Sciatic nerve (tissue), 2 donors: ENCODE measurements at places on chromosomes 12 and 14.

- DNase-seq = no peak
Observed at GRCh38 chr14:23281247-23281646, 4.7 kb downstream of the HOMEZ start.

GRCh38 chr12:111430433-111431353 lies 25.0 kb downstream of the SH2B3 start:
- no peak for DNase-seq

GRCh38 chr14:101350021-101350420 lies 211.3 kb upstream of the DIO3 start:
- DNase-seq = peak; percentile 19

DNA sequence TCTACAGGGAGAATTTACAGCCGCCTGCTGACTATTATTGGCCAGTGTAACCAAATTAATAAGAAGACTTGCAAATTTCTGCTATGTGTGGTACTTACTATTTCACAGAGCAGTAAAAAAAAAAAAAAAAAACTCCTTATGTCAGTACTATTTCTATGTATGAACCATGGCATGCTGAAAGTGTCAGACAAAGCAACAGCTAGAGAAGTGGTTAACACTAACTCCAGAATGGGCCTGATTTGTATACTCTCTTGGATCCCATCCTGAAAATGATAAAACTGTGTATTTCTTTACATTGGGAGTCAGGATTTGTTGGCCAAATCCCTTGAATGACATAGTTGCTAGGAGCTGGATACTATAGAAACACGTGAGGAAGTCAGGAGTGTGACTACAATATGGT lies 416.8 kb downstream of the EGLN3 start:
- no peak for DNase-seq

GRCh38 chr12:57299514-57300016 lies 48.6 kb upstream of the STAC3 start:
- no peak for DNase-seq

DNA sequence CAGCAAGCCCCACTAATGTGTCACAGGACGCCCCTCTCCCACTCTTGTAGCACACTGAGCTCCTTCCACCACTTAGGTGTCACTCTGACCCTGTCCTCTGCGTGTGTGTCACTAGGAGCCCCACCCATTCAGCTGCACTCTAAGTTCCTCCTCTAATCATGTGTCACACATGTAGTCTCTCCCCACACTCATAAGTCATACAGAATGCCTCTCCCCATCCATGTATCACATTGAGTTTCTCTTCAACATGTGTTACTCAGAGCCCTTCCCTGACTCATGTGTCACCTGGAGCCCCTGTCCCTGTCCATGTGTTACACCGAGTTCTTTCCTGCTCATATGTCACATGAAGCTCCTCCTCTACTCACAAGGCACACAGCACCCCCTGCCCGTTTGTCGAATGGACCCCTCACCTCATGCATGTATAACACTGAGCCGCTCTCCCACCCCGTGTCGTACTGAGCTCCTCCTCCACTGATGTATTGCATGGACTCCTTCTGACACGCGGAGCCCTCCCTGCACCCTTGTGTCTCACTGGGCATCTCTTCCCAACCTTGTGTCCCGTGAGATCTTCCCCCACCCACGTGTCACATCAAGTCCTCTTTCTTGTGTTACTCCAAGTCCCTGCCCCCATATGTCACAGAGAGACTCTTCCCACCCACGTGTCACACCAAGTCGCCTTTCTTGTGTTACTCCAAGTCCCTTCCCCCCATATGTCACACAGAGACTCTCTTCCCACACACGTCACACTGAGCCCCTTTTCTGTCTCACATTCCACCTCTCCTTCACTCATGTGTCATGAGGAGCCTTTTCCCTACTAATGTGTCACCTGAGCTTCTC lies 31.0 kb downstream of the RTL1 start:
- peak; percentile 51 for DNase-seq
